ENCODE measurements at places on chromosomes 16 and 17.

GRCh38 chr17:79627184-79627765 is 16.4 kb upstream of the RBFOX3 start:
- no peaks in the 10 kb centered on the region for H3K36me3 ChIP-seq
- no peak overlapping the region for H3K4me3 ChIP-seq
- H3K4me1 ChIP-seq: peaks cover 2% of the 10 kb centered on the region
- H3K27me3 ChIP-seq: no peaks in the 10 kb centered on the region
- no peak for DNase-seq

DNA sequence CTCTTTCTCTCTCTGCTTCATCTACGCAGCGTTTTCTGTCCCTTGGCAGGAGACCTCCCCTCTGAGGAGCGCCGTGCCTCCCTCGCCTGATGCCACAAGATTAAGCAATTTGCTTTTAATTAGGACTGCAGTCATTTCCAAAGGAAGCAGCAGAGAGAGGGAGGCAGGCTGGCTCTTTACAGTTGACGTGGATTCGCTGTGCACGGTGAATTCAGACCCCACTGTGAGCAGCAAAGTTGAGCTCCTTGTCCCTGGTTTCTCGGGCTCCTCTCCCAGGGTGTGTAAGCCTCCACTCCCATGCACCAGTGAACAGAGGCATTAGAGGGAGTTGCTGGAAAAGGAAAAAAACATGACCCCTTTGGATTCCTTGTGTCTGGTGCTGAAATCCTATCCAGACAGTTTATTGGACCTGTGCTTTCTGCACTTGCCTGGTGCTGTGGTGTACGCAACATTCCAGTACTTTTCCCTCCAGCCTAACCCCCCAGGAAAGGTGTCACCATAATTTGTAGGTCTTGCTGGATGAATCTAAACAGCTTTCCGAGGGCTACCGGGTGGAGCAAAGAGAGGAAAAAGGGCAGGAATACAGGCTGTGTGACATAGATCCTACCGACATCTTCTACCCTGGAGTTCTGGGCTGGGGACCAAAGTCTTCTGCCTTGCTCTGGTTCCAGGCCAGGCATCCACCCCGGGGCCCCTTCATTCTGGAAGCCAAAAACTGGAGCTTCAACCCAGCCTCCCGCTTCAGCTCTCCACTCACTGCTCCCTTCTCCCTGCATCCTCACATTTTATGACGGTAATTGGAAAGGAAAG is 171.0 kb downstream of the MAF start:
- no peaks in the 10 kb centered on the region for H3K36me3 ChIP-seq
- H3K4me1 ChIP-seq: no peaks in the 10 kb centered on the region
- DNase-seq: no peak

- DNase-seq: no peak
- H3K4me3 ChIP-seq: no peak overlapping the region
Observed at GRCh38 chr16:89090669-89091426, 2.8 kb upstream of the ACSF3 start.

GRCh38 chr17:77907497-77908461 is 50.7 kb upstream of the TNRC6C start:
- H3K36me3 ChIP-seq: no peaks in the 10 kb centered on the region
- DNase-seq: no peak
- H3K27me3 ChIP-seq: no peaks in the 10 kb centered on the region
- no peak overlapping the region for H3K4me3 ChIP-seq
- H3K4me1 ChIP-seq: no peaks in the 10 kb centered on the region
